ENCODE measurements at places on chromosomes 3 and 15. TPM values are rescaled to one million over a fixed set of nuclear protein-coding genes. Genes with fewer than 3 reads are reported as not detected.

DNA sequence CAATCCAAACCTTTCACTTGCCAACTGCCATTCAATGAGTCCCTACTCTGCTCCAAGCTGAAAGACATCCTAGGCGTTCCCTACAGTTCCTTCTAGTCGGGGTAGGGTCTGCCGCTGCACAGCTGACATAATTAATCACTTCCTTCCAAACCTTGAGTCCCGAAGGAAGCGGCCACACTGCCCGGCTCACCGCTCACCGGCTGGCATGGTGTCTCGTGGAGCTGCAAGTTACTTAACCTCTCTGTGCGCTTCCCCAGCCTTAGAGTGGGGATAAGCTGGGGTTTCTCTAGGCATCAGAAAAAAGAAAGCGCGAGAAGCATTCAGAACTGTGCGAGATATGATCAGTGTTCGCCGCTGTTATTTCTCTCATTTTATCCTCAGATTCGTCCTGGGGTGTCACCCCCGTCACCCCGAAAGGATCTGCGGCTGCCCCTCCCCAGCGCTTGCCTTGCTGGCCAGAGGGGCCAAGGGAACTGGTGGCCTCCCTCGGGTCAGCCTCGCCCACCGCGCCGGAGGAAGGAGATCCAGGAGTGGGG, 748 bp downstream of the MRPS25 start:
- DNase-seq = no peak
- peaks cover 15% of the 10 kb centered on the region for H3K4me1 ChIP-seq
- H3K27me3 ChIP-seq = no peaks in the 10 kb centered on the region
- H3K27ac ChIP-seq = peak overlapping the region; percentile 85

DNA sequence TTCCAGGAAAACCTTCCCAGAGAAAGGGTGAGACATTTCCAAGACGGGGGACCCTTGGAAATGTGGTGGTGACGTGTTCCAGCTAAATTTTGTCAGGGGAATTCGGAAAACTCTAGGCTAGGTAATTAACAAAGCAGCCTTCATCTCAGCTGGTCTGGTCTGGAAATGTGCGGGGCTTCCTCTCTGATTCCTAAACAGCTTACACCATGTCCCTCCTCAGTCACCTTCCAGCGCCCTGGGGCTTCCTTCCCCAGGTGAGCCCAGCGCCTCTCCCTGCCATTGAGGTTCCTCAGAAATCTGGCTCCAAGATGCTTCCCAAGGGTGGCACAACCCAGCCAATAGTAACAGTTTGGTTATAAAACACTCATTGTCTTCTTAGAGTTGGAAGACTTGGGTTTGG, 571 bp downstream of the ACAD9 start:
- peak overlapping the region; percentile 93 for H3K27ac ChIP-seq
- no peaks in the 10 kb centered on the region for H3K36me3 ChIP-seq
- peak; percentile 77 for DNase-seq
- H3K4me3 ChIP-seq = peak overlapping the region; percentile 69

- peak; percentile 92 for DNase-seq
- peak overlapping the region; percentile 85 for H3K4me3 ChIP-seq
- H3K27ac ChIP-seq = peak overlapping the region; percentile 94
- no peaks in the 10 kb centered on the region for H3K36me3 ChIP-seq
- peaks cover 64% of the 10 kb centered on the region for H3K4me1 ChIP-seq
Observed at GRCh38 chr15:73632670-73633058, 525 bp downstream of the NPTN start.

The GAP43 gene
- not detected for total RNA-seq

DNA sequence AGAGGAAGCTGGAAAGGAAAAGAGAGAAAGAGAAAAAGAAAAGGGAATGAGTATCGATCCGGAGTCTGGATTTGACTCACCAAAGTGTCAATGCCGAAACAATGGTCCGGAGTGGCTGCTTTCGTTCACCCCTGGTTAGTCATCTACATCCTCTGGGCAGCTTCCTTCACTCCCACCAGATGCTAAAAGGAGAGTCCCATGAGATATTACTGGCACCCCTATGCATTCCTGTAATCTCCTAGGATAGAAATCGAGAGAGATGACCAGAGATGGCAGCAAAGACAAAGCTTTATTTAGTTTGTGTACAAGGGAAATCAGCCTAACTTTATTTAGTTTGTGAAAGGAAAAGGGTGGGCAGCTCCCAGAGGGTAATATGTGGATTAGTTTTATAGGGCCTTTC, 622.2 kb downstream of the ZPLD1 start:
- H3K27ac ChIP-seq = no peak overlapping the region
- H3K4me3 ChIP-seq = no peak overlapping the region
- no peaks in the 10 kb centered on the region for H3K36me3 ChIP-seq
- no peak for DNase-seq

The IL20RB gene
- total RNA-seq = 0.33 TPM

GRCh38 chr3:179488213-179488612, 36.9 kb upstream of the GNB4 start:
- H3K27ac ChIP-seq = no peak overlapping the region
- H3K36me3 ChIP-seq = no peaks in the 10 kb centered on the region
- H3K27me3 ChIP-seq = no peaks in the 10 kb centered on the region
- no peak for DNase-seq
- H3K4me1 ChIP-seq = no peaks in the 10 kb centered on the region

The GOLGA6A gene
- total RNA-seq = 0.61 TPM

The KLF15 gene
- total RNA-seq = 3.5 TPM

- DNase-seq = no peak
- no peaks in the 10 kb centered on the region for H3K36me3 ChIP-seq
- no peaks in the 10 kb centered on the region for H3K27me3 ChIP-seq
- H3K4me3 ChIP-seq = no peak overlapping the region
- H3K4me1 ChIP-seq = no peaks in the 10 kb centered on the region
- no peak overlapping the region for H3K27ac ChIP-seq
Observed at GRCh38 chr3:186002884-186003472, 65.2 kb upstream of the TRA2B start.

The GXYLT2 gene
- total RNA-seq = 3.4 TPM

GRCh38 chr15:48324949-48325348, 6.3 kb upstream of the DUT start:
- no peak overlapping the region for H3K27ac ChIP-seq
- DNase-seq = no peak
- H3K27me3 ChIP-seq = no peaks in the 10 kb centered on the region

The EIF4G1 gene
- total RNA-seq = 281 TPM

GRCh38 chr15:78101423-78102105, 9.2 kb downstream of the SH2D7 start:
- H3K36me3 ChIP-seq = no peaks in the 10 kb centered on the region
- no peak overlapping the region for H3K27ac ChIP-seq

- no peak overlapping the region for H3K4me3 ChIP-seq
- H3K27me3 ChIP-seq = no peaks in the 10 kb centered on the region
Observed at GRCh38 chr3:114404590-114404989, 110.8 kb downstream of the TIGIT start.

All from spleen (tissue), 13 donors.